ENCODE measurements at places on chromosomes 16 and 17.

DNA sequence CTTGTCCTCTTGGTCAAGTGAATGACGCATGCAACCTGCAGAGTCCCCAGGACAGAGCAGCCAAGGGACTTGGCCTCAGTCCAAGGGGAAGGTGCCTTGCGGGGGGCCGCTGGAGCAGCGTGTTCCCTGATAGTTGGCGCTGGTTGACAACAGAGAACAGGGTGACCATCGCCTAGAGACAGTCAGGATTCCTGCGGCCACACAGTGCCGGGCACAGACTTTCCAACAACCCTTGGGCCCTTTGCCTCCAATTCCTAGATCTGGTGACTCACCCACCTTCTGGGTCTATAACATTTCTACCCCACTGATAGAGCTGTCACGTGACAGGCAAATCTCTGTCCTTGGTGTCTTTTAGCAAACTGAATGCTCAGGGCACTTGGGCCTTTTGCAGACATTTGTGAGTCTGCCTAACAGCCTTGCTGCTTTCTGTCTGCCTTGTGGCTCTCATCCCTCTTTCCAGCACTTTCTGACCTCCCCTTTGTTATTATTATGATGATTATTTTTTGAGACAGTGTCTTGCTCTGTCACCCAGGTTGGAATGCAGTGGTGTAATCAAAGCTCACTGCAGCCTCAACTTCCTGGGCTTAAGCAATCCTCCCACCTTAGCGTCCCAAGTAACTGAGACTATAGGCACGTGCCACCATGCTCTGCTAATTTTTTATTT lies 11.9 kb upstream of the TEDC2 start:
- H3K4me1 ChIP-seq: no peaks in the 10 kb centered on the region
- H3K27ac ChIP-seq: no peak overlapping the region
- H3K36me3 ChIP-seq: peaks cover 12% of the 10 kb centered on the region
- H3K27me3 ChIP-seq: no peaks in the 10 kb centered on the region
- no peak for DNase-seq

DNA sequence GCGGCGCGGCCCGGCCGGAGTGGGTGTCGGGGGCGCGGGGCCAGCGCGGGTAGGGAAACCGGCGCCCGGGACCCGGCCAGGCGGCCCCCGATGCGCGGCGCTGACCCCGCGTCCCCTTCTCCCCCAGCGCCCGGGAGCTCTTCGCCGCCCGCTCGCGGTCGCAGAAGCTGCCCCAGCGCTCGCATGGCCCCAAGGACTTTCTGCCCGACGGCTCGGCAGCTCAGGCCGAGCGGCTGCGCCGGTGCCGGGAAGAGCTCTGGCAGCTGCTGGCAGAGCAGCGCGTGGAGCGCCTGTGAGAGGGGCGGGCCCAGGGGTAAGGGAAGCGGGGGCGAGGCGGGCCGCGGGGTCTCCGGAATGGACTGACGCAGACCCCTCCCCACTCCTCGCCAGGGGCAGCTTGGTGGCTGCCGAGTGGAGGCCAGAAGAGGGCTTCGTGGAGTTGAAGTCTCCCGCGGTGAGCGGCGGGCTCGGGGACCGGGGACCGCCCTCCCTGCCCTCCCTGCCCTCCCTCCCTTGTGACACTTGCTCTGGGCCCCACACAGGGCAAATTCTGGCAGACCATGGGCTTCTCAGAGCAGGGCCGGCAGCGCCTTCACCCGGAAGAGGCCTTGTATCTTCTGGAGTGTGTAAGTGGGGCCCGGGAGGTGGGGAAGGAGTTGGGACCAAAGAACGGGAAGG lies 430 bp downstream of the TSEN54 start:
- DNase-seq: no peak
- peaks cover 5% of the 10 kb centered on the region for H3K27me3 ChIP-seq
- H3K4me1 ChIP-seq: peaks cover 30% of the 10 kb centered on the region
- peak overlapping the region; percentile 58 for H3K27ac ChIP-seq
- peaks cover 11% of the 10 kb centered on the region for H3K36me3 ChIP-seq

DNA sequence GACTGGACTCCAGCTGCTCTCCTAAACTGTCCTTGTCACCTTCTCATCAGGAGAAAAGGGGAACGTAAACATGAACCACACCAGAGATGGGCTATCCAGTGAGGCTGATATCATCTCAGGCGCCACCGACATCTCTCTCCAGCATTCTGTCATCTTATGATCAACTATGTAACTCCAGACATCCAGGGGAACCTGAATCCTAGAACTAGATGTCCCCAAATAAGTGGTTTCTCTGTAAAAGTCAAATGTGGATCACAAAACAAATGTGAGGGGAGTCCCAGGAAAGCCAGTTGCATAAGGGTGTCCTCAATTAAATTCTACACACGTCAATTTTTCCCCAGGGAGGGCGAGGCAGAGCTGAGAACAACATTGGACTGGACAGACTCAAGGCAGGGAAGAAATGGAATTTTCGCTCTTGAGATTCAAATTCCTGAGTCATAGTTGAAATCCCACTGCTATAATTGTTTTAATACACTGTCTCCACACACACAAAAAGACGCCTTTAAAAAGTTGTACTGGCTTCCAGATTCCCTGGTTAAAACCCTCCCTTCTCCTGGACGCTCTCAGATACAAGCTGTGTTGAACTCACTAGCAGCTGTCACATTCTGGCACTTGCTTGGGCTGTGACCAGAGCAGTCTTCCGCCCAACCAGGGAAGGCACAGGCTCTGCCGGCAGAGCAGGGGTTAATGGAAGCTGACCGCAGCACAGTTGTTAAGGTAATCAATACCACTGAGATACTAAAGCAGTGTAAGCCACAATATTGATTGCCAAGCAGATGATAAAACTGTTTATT lies 62.6 kb downstream of the ZFHX3 start:
- H3K4me1 ChIP-seq: no peaks in the 10 kb centered on the region
- no peak for DNase-seq
- no peaks in the 10 kb centered on the region for H3K36me3 ChIP-seq
- H3K4me3 ChIP-seq: no peak overlapping the region
- no peak overlapping the region for H3K27ac ChIP-seq

GRCh38 chr17:45342871-45343526 lies 26.2 kb upstream of the MAP3K14 start:
- H3K27me3 ChIP-seq: no peaks in the 10 kb centered on the region
- H3K4me3 ChIP-seq: no peak overlapping the region
- H3K36me3 ChIP-seq: no peaks in the 10 kb centered on the region
- no peaks in the 10 kb centered on the region for H3K4me1 ChIP-seq
- no peak for DNase-seq
- H3K27ac ChIP-seq: no peak overlapping the region

DNA sequence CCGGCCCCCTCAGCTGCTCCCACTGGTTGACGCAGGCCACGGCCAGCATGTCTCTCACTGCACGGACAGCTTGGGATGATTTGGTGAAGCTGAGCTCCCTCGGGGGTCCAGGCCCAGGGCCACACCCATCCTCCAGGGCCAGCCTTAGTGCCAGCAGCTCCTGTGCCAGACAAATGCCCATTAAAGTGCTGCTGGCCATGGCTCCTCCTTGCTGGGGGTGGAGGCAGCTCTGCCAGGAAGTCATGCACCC lies 2.5 kb downstream of the TRIM47 start:
- peak overlapping the region; percentile 61 for H3K4me3 ChIP-seq
- peaks cover 54% of the 10 kb centered on the region for H3K4me1 ChIP-seq
- DNase-seq: no peak

- DNase-seq: no peak
- H3K36me3 ChIP-seq: peaks cover 34% of the 10 kb centered on the region
- H3K27me3 ChIP-seq: no peaks in the 10 kb centered on the region
- H3K4me1 ChIP-seq: peaks cover 74% of the 10 kb centered on the region
Observed at GRCh38 chr16:57997176-57997527, 3.3 kb downstream of the ZNF319 start.
